ENCODE measurements at places on chromosomes 3 and 15. TPM values are rescaled to one million over a fixed set of nuclear protein-coding genes. Genes with fewer than 3 reads are reported as not detected.

Gene KLHL6
- total RNA-seq, result not detected

Gene SOX14
- not detected for total RNA-seq

Gene ERICH6
- total RNA-seq, result not detected

Gene GP5
- not detected for total RNA-seq

Gene MYZAP
- 0.91 TPM for total RNA-seq

Gene RPUSD2
- total RNA-seq, result 15.3 TPM

Gene TLR9
- total RNA-seq, result not detected

Gene GOLGA8S
- 0.18 TPM for total RNA-seq

Gene CD200
- not detected for total RNA-seq

Gene GOLGA6D
- not detected for total RNA-seq

Gene SIDT1
- total RNA-seq, result 0.63 TPM

Gene FSIP1
- 0.70 TPM for total RNA-seq

Gene ADPRH
- 2.7 TPM for total RNA-seq

Gene CFAP20DC
- 2.5 TPM for total RNA-seq

Gene KBTBD13
- not detected for total RNA-seq

Gene THSD4
- 24.4 TPM for total RNA-seq

Gene KIF23
- 79.8 TPM for total RNA-seq

Gene RNU5B-1
- not detected for total RNA-seq

Gene ZIC1
- total RNA-seq, result 0.02 TPM
